Suppressor macrophage (primary cell): ENCODE measurements at places on chromosomes 2 and 18.
A peak's percentile ranks its signal among the peaks of the same experiment; 100 is the strongest.

DNA sequence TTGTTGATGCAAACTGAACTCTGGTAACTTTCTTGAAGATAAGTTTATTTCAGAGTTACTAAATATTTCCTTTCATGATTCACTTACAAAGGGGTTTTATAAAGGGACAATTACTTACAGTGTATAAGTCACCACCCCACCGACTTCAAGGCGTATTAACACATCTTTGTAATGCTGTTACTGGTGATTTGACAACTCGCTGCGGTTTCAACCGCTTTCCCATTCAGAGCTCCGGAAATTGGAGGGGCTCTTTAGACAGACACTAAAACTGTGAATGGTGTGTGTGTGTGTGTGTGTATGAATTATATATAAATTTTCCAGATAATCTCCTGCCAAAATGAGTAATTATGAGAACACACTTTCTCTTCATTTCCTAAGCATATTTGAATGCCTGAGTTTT is 4.9 kb downstream of the TM4SF20 start:
- no peak for DNase-seq

- no peak for DNase-seq
Measured at GRCh38 chr2:213149294-213149875, 2.0 kb downstream of the IKZF2 start.

DNA sequence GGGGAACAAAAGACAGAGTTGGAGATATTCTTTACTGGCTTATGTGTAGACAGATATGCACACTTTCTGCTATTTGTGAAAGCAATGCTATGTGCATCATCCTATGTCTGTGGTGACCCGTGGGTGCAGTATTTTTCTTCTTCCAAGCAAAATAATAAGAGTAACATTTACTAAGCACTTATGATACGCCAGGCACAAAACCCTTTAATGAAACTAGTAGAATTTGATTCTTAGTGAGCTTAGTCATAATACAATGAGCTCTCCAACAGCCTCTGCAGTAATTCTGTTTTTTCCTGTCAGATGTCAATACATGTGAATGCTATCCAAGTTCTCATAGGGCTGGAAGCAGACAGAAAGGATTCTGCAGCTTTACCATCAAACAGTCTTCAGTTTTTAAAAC is 130.6 kb downstream of the RAD51AP2 start:
- no peak for DNase-seq

GRCh38 chr2:138502255-138503086 is 901 bp downstream of the SPOPL start:
- peak; percentile 34 for DNase-seq

DNA sequence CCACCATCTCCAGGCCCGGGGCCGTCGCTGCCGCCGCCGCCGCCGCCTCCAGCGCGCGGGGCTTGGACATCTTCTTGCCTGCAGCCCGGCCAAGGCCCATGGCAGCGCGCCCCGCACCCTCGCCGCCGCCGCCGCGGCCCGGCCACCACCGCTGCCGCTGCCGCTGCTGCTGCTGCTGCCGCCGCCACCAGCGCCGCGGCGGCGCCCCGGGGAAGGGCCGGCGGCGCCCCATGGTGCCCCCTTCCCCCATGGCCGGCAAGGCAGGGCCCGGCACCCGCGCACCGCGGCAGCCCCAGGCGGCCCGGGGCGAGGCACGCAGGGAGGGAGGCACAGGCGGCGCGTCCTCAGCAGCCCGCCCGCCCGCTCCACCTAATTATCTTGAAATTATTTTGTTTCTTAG is 3057.4 kb downstream of the RPIA start:
- DNase-seq: no peak

DNA sequence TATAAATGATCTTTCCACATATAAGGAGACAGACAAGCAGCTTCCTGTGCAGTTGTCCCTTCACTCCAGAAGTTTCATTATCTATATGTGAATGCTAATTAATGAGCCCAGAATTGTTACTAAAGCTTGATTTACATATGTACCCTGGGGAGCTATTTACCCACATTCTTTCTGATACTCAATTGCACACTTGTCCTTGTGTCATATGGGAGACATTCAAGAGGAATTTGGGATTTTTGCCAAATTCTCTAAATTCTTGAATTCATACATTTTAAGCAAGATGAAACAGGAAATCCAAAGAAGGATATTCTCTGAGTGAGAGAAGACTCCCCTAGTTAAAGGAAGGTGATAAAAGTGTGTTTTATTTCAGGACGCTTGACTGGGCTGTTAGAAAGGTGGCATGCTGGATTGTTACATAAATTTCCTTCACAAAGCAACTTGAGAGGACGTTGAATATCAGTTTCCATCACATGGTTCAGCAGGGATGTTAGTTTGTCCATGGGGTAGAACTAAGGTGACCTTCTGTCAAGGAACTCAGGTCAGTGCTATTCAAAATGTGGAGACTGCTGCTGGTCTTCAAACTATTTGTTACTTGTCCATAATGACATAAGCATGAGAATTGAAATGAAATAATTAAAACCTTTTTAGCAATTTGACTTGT is 368.2 kb downstream of the IRS1 start:
- no peak for DNase-seq

DNA sequence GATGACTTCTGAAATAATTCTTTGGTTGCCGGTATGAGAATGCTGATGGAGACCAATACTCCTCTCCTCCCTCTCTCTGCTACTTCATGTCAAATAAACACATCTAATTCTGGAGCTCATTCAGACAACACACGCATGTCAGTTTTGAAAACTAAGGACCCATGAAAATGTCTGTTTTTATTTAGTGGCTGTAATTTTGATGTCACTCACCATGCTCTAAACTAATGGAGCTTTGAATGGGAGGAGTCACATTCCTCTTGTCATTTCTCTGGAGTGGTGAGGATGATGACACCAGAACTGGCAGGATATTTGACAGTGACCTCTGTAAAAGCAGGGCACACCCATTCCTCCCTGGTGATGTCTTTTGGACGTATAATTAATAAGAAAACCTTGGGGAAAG is 163.0 kb downstream of the PHLPP1 start:
- DNase-seq: no peak

GRCh38 chr2:229780856-229781773 is 66.8 kb upstream of the DNER start:
- peak; percentile 24 for DNase-seq

DNA sequence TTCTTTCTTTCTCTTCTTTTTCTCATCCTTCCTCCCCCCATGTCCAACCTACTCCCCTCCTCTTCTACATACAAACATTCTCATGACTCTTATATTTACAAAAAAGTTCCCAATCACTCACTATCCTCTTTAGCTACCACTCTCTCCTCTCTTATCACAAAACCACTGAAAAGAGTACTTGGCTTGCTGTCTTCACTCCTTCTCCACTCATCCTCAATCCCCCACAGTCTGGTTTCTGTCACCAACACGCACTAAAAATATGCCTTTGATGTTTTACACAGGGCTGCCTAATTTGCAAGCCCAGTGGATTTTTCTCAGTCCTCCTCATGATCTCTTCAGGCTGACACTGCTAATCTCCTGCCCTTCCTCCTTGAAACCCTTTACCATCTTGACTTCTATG is 159.5 kb downstream of the TNS1 start:
- no peak for DNase-seq

DNA sequence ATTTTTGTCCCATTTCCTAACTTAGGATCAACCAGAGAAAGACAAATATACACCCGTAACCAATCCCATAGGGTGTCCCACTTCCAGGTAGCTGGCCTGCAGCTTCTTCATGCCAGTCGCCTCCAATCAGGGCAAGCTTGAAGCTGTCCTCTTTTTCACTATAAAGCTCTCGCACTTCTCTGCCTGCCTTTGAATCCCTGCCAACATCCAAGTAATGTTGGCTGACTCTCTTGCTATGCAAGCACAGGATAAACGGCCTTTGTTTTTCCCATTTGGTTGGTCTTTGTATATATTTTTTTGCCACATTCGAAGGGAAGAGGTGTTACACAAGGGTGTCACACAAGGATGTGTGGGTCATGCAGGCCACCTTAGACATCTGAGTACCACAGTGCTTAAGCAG is 388.8 kb downstream of the CBLN2 start:
- no peak for DNase-seq

DNA sequence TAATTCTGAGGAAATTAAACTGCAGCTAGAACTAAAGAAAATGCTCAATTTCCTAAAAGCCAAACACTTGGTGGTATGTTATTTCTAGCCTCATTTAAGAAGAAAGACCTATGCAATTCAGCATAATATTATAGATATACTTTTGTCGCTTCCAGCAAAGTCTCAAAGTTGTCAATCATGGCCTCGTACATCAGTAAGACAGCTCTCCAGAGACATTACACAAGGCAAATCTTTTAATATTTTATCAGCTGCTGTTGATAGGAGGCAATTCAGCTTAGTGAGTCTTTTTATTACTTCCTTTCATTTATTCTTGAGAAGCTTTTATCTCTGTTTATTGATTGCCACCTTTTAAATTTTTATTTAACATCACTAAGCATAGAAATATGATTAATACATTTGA is 294.3 kb downstream of the FSIP2 start:
- no peak for DNase-seq

GRCh38 chr2:132416723-132417395 is at the start of gene GPR39:
Gene GPR39, plus strand, starts transcription at chr2:132416805.
- DNase-seq: no peak

DNA sequence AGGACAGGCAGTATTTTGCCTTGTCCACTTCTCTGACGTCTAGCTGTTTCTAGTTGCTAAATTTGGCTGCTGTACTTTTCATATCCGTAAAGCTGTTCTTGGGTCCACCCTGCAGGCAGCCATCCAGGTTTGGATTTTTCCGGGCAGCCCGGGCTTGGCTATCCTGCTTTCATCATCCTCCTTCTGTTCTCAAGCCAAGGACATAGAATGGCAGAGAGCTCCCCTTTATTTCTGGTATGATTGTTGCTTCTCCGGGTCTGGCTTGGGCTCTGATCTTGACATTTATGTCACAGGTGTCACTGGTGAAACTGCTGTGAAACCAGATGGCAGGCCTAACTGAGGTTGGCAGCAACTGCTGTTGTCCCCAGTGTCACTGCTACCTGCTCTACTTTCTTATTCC is 35.5 kb downstream of the SCN2A start:
- DNase-seq: no peak

- DNase-seq: peak; percentile 31
Measured at GRCh38 chr18:26487437-26487836, 60.9 kb downstream of the KCTD1 start.
